ENCODE measurements at places on chromosomes 13 and 19.
A peak's percentile ranks its signal among the peaks of the same experiment; 100 is the strongest.

DNA sequence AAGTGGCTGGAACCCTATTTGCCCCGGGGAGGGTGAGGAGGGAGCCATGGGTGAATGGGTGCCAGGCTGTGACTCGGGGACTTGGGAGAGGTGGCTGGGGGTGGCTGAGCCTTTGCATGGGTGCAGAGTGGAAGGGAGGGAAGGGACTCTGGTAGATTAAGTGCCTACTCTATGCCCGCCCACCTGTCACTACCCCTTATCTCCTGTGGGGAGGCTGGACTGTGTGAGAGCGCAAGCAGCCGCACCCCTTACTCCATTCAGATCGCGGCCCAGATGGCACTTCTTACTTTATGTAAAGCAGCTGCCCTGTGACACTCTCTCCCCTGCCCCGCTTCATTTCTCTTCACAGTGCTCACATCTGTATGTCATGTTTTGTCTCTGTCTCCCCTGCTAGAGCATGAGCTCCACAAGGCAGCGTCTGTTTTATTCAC, 2.9 kb downstream of the KASH5 start:
- peak; percentile 97 for DNase-seq

GRCh38 chr19:49155820-49156346, 687 bp upstream of the HRC start:
- peak; percentile 72 for DNase-seq

GRCh38 chr13:77466753-77467422, 68.6 kb upstream of the SCEL start:
- DNase-seq, result no peak

DNA sequence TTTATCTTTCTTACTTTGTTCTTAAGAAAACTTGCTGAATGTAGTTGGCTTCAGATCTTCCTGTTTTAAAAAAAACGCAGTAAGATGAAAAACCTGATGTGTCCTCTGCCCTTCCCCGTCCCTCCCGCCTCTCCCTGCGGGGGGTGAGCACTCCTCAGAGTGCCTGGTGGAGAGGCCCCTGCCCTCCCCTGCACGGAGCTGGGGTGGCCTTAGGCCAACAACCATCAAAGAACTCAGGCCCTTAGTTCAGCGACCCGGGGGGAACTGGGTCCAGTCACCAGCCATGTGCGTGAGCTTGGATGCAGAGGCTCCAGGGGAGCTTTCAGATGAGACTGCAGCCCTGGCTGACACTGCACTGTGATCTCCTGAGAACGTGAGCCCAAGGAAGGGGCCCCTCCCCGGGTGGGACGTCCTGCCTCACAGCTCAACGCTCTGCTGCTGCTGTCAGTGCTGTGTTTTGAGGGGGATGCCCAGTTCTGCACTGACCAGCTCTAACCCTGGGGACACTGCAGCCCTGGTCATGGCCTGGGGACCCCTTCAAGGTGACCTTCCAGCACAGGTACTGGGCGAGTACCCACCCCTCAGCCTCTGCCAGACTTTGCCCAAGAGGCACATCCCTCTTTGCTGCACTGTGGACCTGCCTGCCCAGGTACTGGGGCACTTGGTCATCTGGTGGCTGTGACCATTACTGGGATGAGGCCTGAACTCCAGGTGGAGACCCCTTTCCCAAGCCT, 42.7 kb downstream of the ANKRD10 start:
- DNase-seq, result no peak

DNA sequence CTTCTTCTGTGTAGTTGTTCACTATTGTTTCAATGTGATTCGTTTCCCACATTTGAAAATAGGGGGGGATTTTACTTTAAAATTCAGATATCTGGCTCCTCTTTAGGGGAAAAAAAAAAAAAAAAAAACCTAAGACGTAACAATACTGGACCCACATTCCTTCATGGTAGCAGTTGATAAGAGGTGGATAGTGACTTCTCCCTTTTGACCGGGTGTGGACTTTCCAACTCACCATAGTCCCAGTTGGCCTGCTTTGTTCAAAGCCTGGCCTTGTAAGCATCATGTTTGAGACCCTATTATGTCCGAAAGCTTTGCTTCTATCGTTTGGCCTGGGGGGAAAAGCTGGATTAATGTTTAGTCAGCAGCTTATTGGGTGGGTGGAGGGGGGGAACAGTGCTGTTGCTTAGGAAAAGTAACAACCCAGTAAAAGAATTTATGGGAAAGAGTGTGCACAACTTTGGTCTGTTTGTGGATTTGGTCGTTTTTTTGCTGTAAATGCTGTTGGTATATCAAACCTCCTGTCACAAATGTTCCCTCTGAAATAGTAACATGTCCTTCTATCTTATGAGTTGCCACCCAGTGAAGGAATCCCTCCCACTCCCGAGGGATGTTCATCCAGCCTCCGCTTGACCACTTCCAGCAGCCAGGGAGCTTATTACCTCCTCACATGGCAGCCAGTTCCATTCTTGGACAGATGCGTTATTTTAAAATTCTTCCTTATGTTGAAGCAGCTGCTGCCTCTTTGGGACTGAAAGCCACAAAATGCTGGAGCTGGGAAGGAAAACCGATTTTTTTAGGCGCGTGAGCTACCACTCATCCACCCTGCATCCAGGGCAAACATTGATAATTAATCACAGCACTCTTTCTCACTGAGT, 10.4 kb downstream of the SAMD4B start:
- DNase-seq, result no peak

Measured in NCI-H524 (cell line).